Amygdala (tissue), 56 donors: ENCODE measurements at places on chromosomes 16 and 17.
A peak's percentile ranks its signal among the peaks of the same experiment; 100 is the strongest.

DNA sequence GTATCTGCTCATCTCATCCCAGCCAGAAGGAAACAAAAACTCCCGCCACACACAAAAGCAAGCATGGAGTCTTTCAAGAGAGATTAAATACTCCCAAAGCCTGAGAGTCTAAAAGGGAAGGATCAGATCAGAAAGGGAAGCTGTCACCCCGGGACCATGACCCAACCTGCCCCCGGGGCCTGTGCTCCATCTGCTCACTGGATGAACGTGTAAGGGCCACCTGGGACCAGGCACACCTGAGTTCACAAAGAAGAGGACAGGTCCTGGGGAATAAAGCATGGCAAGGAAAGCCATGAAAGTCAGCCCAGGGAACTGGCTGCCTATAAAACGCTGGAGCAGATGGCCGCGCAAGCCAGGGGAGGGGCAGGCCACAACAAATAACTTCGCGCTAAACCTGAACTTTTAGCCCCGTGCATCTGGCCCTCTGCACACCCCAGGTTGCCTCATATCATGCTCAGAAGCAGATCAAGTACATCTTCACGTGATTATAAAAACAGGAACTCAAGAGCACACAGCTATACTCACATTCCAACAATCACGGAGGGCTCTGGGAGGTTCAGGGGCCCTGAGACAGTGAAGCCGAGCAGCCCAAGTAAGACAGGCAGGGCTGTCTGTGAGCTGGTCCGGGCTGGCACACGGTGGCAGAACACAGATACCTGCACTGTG, 3.4 kb downstream of the TMEM11 start:
- no peak for DNase-seq

DNA sequence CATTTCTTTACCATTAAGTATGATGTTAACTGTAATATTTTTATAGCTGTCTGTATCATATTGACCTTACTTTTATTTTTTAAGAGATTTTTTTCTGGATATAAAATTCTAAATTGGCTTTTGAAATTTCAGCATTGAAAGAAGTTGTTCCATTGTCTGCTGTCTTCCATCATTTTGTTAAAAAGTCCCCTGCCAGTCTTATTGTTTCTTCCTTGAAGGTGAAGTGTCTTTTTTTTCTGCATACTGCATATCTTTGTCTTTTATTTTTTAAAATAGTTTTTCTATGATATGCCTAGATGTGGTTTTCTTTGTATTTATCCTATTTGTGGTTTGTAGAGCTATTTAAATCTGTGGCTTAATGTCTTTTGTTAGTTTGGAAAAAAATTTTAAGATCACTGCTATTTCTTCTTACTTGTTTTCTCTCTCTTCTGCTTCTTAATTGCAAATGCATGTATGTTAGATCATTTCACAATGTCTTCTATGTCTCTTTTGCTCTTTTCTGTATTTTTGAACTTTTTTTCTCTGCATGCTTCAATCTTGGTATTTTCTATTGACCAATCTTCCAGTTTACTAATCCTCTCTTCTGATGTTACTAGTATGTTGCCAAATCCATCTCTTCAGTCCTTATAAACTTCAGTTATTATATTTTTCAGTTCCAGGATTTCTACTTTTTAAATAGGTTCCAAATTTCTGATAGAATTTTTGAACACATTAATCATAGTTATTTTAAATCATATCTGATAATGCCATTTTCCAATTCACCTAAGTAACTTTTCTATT, 20.2 kb downstream of the IL21R start:
- DNase-seq = no peak

- DNase-seq = no peak
Measured at GRCh38 chr17:9666461-9667050, 21.2 kb downstream of the USP43 start.

DNA sequence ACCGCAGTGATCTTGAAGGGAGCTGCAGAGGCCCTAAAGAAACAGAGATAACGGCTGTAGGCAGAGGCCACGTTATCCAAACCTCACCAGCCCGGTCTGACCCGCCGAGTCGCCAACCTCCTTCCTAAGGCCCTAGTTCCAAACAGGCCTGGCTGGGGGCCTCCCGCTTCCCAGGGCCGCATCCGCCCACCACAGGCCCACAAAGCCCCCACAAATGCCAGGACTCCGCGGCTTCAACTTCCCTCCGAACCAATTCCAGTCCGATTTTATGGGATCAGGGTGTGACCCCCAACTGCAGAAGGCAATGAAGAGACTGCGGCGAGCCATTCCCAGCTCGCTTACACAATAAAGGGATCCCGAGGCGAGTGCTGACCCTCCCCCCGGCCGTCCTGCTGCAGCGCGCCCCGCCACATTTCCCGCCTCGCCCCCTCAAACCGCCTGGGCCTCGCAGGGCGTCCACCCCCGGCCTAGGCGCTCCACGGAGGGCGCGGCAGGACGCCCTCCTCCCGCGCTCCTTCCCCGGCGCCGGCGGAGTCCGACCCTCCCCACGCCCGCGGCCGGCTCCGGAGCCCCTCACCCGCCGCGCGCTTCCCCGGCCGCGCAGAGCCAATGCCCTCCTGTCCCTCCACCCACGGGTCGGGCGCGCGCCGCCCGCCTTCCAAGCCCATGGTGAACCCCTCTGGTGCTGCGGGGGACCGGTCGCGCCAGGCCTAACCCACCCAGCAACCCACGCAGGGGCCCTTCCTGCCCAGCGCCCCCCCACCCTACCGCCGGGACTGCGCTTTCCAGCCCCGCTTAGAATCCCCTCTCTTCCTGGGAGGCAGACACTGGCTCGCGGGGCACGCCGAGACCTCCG, 926 bp downstream of the MYH10 start:
- DNase-seq = peak; percentile 46

DNA sequence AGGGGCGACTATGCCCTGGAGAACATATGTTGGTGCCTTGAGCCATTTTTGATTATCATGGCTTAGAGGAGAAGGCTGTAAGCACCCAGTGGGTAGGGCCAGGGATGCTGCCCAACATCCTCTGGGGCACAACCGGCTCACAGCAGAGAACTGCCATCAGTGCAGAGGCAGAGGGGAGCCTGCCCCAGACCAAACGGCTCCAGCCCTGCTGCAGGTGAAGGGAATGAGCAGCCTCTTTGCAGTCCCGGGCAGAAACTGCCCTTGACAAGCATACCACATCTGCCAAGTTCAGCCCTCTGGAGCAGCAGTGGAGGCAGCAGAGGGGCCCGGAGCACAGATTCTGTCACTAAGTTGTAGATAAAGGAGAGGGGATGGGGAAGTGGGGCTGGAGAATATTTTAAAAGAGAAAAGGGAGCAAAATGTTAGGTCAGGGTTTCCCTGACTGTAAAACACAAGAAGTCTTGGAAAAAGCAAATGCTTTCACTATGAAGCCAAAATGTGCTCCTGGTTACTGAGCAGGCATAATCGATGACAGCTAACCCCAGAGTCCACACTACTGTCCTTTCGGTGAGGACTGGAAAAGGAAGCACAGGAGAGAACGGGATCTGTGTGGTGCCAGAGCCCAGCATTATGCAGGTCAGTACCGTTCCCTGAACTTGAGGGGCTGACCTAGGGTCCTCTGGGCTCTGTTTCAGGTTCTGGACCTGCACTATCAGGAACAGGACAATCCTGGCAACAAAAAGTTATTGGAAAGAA, 72.0 kb downstream of the CREBBP start:
- no peak for DNase-seq

- no peak for DNase-seq
Measured at GRCh38 chr17:27106347-27106981, 187.4 kb upstream of the WSB1 start.

GRCh38 chr16:2475413-2476344, 752 bp downstream of the TBC1D24 start:
- DNase-seq = no peak

- no peak for DNase-seq
Measured at GRCh38 chr16:20903899-20904506, 3.4 kb downstream of the LYRM1 start.

DNA sequence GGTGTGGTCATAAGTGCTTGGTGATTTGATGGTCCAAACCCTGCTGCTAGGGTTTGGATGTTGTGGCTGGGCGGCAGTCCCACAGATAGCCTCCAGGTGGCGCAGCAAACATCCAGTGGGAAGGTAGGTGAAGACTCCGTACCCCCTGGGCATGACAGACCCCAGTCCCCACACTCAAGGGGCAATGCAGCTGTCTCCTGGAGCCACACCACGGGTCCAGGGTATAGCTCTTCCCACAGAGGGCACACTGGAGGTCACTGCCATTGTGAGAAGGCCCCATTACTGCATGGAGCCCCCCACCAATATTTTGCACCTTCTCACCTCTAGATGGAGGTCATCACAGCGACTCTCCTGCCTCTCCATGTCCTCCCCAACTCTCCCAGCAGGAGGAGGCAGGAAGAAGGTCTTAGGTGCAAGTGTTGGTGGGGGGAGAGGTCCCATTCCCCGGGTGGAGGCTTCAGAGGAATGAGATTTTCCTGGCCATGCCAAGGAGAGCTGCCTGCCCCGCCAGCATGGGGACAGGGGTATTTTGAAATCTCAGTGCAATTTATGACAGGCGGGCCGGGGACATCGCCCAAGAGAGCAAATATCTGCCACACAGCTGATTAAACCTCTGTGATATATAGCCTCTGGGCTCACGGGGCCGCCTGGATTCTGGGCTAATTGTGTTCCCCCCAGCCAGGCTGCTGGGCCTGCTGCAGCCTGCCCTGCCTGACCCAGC, 17.1 kb upstream of the C17orf113 start:
- peak; percentile 3 for DNase-seq

DNA sequence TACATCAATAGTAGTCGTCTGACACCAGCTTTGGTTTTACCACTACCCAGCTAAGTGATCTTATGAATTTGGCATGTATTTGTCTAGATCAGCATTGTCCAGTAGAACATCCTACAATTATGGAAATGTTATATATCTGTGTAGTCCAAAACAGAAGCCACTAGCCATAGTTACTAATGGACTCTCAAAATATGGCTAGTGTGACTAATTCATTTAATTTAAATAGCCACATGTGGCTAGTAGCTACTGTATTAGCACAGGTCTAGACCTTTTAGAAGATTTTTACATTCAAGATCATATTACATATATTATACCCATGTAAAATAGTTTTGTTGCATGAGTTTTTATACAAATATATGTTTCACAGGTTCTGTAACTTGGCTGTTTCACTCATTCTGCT, 27.0 kb upstream of the NFAT5 start:
- no peak for DNase-seq

- no peak for DNase-seq
Measured at GRCh38 chr17:6348891-6349290, 86.0 kb downstream of the AIPL1 start.

- DNase-seq = no peak
Measured at GRCh38 chr16:79295162-79295561, 305.4 kb downstream of the MAF start.

- DNase-seq = no peak
Measured at GRCh38 chr17:80528536-80528935, 16.1 kb upstream of the RPTOR start.

DNA sequence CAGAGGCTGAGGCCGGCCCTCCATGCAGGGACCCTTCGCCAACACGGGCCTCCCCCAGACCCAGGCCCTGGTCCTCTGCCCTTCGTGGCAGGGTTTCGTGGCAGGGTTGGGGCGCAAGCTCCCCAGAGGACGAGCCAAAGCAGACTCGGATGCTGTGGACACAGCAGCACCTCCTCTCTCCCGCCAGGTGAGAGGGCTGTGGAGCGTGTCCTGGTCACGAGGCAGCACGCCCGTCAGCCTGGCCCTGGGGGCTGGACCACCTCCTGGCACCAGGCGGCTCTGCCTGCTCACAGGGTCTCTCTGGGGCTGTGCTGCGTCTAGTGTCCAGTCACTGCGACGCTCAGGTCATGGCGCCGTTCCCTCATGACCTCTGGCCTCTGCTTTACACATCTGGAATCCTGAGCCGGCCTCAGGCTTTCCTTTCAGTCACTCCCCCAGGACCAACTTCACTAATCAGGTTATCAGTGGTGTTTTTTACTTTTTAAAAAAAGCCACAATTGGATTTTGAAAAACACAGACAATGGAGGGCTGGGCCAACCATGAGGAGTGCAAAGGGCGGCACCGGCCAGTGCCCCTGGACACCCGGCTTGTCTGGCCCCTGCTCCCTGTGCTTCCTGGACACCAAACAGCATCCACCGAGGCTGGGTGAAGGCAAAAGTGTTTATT, 5.4 kb downstream of the NDUFAF8 start:
- no peak for DNase-seq

DNA sequence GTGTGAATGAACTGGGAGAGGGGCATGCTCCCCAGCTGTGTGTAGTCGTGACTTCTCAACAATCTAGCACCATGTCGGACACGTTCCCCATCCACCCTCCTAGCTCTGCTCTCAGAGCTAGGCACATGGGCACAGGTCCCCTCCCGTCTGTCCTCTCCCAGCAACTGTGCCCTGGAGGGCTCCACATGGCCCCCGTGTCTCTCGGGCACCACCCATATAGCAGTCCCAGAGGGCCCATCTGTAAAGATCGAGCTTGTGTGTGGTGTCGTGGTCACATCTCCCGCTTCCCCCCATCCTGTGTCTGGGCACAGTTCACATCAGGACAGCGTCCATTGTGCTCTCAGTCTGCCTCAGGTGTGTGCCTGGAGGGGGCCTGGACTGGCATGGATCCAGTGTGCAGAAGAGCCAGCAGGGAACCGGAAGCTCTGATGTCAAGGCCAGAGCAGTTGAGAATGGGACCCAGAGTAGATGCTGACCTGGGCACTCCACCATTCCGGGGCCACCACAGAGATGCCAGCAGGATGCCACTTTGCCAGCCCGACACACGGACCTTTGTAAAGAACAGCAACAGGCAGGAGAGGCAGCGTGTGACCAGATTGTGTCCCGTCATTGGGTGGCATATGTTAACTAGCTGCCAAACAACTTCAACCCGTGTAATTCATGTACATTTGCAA, 55.7 kb downstream of the MARF1 start:
- DNase-seq = no peak

- no peak for DNase-seq
Measured at GRCh38 chr17:39141915-39142664, 9.3 kb downstream of the PLXDC1 start.

DNA sequence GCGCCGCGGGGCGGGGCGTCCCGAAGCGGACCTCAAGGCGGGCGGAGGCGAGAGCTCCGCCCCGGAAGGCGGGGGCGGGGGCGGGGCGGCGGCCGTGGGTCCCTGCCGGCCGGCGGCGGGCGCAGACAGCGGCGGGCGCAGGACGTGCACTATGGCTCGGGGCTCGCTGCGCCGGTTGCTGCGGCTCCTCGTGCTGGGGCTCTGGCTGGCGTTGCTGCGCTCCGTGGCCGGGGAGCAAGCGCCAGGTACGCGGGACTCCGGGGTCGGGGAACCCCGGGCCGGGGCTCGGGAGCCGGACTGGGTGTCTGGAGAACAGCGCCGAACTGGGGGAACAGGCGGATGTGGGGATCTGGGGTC, at the start of gene TNFRSF12A:
TNFRSF12A (plus strand) TSS at position 122 of the 357 bp plus-strand sequence; CDS start at position 152, 30 bp downstream.
- peak; percentile 21 for DNase-seq
